ENCODE measurements at places on chromosomes 1 and 21. TPM values are rescaled to one million over a fixed set of nuclear protein-coding genes. Genes with fewer than 3 reads are reported as not detected.

- DNase-seq = no peak
These were observed 97.3 kb downstream of the SUSD4 start for GRCh38 chr1:223266632-223267172.

ATP6V1G3 gene
- not detected for total RNA-seq

DNA sequence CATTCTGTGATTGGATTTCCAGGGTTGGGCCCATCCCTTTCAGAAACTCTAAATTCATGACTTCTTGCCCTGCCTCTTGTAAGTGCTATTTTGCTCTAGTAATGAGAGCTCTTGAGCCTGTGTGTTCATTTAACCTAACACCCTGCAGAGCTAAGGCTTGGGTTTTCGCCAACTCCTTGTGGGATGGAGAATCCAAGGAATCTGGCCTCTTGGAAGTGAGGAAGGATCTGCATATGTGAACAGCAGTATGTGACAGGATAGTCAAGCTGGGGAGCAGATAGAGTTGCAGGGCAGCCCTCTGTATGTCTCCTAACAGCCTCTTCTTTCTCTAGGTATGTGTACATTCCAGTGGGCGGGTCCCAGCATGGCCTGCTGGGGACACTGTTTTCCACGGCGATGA lies 258.9 kb downstream of the HHAT start:
- DNase-seq = no peak

- no peak for DNase-seq
These were observed 102.0 kb upstream of the RUNX3 start for GRCh38 chr1:25031966-25032667.

- DNase-seq = no peak
These were observed 894 bp upstream of the TSEN15 start for GRCh38 chr1:184050636-184051035.
